ENCODE measurements at places on chromosomes 1 and 21.

DNA sequence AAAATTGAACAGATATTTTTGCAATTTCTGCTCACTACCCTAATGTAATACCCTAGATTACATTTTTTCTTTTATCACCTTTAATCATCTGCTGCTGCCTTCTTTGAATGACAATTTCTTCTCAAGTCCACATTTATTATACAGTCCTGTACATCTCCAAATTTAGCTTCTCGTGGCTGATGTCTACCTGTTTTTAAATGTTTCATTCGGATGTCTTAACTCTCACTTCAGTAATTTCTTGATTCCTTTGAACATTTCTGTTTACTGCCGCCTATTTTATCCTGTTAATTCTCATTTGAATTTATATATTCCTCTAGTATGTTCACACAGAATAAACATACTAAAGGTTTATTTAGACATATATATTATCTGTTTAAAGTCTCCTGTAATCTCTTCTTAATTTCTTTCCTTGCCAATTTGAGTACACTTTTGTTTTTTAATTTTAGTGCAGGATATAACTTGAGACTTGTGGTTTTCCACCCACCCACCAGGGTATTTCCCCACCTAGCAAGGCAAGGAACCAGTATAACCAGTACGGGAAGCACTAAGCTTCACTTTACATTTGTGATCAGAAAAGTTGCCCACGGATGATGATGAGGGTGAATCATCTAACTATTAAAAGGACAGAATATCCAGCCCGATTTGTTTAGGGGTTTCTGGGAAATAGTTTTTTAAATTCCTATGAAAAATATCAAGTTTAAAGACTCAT lies 12.7 kb downstream of the INSL5 start:
- no peak for DNase-seq

GRCh38 chr1:239811211-239811885 lies 280.3 kb upstream of the FMN2 start:
- no peak for DNase-seq

GRCh38 chr21:40454057-40454456 lies 392.9 kb downstream of the DSCAM start:
- DNase-seq: no peak

- DNase-seq: no peak
Observed at GRCh38 chr1:8541961-8542521, 224.1 kb downstream of the SLC45A1 start.

- DNase-seq: no peak
Observed at GRCh38 chr1:1947493-1947892, 28.4 kb upstream of the TMEM52 start.

DNA sequence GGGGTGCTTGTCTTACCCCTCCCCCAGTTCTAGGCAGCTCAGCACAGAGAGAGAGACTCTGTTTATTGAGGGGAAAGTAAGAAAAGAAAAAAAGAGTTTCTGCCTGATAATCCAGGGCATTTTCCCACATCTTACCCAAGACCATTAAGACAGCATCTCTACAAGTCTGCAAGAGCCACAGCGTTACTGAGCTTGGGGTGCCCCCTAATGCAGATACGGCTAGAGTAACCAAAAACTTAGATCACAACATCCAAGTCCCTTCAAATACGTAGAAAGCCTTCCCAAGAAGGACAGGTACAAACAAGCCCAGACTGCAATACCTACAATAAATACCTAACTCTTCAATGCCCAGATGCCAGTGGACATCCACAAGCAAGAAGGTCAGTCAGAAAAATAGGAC lies 6.2 kb upstream of the TEX50 start:
- no peak for DNase-seq

GRCh38 chr21:40765811-40766210 lies 81.1 kb downstream of the DSCAM start:
- DNase-seq: no peak

DNA sequence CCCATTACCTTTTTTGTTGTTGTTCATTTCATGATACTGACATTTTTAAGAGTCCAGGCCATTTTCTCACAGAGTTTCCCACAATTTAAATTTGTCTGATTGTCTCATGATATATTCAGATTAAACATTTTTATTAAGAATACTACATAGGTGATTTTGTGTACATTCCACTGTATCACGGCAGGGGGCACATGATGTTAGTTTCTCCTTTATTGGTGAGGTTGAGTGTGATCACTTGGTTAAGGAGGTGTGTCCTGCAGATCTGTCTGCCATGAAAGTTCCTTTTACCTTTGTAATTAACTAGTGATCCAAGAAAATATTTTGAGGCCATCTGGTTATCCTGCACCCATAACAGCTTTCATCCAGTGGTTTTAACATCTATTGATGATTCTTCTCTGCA lies 11.8 kb downstream of the RTCA start:
- DNase-seq: no peak

DNA sequence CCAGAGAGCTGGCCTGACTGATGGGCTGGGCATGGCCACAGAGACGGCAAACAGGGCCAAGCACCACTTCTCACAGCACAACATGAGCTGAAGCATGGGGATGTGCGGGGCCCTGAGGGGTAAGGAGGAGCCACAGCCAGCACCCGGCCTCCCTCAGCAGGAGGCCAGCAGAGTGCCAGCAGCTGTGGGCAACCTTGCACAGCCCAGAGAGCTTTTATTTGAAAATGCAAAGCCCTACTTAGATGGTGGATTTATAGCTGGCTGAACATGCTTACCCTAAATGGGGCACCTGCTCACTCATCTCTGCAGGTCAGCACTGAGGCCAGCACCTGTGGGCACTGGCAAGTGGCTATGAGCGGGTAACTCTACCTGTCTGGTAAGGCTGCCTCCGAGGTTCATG lies 44.1 kb downstream of the SLC66A1 start:
- no peak for DNase-seq

DNA sequence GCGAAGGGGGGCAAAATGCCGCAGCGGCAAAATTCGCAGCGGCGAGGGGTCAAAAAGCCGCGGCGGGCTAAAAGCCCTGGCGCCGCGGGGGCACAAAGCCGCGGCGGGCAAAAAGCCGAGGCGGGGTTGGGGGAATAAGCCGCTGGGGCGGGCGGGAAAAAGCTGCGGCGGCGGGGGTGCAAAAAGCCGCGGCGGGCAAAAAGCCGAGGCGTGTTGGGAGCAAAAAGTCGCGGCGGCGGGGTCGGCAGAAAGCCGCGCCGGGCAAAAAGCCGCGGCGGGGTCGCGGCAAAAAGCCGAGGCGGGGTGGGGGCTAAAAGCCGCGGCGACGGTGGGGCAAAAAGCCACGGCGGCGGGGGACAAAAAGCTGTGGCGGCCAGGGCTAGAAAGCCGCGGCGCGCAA lies 3902.5 kb downstream of the SRGAP2C start:
- DNase-seq: no peak

DNA sequence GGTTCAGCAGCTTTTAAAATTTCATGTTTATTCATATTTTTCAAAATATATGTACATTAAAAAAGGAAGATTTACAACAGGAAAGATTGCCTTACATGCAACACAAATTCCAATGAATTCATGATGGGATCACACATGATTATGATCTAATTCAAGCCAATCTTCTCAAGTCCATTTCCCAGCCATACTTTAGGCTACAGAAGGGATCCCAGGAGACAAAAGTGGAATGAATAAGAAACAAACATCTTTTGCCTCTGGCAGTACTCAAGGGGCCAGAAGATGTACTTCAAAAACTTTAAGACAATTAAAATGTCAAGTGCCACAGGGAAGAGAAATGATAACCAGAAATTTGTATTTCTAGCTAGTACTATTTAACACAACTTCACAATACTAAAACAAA lies 10.2 kb upstream of the SH2D5 start:
- no peak for DNase-seq

DNA sequence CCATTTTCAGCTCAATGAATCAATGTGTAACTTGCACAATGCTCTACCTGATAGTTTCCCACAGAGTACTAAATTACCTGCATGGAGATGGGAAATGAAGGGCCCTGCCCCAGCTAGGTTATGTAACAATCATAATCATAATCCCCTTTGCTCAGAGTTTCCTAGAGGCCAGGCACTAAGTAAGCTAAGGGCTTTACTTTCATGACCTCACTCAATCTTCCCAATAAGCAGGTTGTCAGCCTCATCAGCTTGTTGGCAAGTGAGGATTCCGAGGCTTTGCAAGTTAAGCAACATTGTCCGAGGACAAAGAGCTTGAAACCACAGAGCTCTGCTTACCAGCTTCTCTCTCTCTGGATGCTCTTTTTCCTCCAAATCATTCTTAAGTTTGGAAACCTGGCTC lies 64.1 kb upstream of the NTPCR start:
- no peak for DNase-seq

Measured in CD14-positive monocyte (primary cell).